ENCODE measurements at places on chromosomes 2 and 18.

DNA sequence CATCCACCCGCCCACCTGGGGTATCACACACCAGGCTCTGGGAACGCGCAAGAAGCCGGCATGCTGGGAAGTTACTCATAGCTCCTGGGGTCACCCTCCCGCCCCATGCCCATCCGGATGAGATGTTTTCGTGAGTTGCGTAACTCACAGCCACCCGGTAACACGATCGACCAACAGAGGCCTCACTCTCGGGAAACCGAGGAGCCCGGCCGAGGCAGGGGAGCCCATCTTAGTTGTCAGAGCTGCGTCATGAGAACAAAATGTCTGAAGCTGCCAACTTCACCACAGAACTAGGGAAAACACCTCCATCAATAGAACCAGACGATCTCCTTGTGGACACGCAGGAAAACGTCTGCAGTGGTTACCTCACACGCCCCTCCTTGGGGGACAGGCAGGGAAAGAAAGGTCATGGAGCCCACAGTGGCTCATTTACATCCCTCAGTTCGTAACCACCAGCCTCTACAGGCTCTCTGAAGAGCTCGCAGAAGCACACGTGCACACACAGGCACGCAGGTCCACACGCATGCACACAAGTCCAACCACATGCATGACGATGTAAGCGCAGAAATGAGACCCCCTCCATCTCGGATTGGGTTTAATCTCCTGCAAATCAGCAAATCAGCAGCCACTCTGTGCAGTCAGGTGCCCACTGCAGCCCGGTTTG, 26.2 kb downstream of the ADI1 start:
- DNase-seq = no peak

GRCh38 chr18:58101291-58101794, 57.3 kb downstream of the NEDD4L start:
- DNase-seq = no peak

GRCh38 chr2:240954436-240955305, 43.7 kb upstream of the SNED1 start:
- no peak for DNase-seq

DNA sequence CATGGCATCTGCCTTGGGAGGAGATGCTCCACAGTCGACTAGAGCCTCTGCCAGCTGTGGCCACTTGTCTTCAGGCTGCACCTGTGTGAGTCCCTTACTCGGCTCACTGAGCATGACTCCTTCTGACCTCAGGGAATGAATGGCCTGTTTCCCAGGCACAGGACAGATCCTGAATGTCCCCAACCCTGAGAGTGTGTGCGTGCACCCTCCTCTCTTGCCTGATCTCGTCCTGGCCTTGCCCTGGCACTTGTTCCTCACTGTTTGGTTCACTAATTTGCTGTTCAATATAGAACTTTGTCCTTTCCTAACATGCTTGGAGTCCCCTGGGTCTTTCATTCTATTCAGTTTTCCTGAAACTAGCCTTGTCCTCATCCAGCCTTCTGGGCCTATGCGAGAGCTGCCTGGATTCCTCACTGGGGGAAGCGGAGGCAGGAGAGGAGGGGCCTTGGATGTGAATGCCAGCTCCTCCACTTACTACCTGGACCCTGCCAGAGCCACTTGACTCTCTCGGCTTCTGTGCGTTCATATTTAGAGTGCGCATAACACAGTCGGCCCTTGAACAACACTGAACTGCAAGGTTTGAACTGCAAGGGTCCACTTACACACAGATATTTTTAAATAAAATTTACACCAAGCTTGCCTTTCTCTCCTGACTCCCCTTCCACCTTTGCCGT, 184.8 kb downstream of the ACKR3 start:
- no peak for DNase-seq

DNA sequence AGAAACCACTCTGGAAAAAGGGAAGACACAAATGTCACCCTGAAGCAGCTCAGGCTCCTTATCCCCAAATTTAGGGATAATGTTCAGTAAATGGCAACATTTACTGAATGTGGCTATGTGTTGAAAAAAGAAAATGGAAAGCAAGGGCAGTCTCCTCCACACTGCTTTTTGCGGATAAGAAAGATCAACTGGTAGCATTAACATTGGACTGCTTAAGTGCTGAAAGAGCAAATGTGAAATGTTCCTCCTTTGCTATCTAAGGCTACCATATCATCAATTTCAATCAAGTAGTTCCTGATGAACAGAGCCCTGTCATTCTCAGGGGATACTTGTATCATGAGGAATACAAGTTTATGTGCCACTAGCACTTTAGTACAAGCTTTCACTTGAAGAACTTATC, 12.5 kb downstream of the FBXO11 start:
- DNase-seq = no peak

GRCh38 chr2:151670846-151671597, 63.3 kb downstream of the NEB start:
- no peak for DNase-seq

- no peak for DNase-seq
Observed at GRCh38 chr2:190664240-190664639, 15.4 kb downstream of the NAB1 start.

DNA sequence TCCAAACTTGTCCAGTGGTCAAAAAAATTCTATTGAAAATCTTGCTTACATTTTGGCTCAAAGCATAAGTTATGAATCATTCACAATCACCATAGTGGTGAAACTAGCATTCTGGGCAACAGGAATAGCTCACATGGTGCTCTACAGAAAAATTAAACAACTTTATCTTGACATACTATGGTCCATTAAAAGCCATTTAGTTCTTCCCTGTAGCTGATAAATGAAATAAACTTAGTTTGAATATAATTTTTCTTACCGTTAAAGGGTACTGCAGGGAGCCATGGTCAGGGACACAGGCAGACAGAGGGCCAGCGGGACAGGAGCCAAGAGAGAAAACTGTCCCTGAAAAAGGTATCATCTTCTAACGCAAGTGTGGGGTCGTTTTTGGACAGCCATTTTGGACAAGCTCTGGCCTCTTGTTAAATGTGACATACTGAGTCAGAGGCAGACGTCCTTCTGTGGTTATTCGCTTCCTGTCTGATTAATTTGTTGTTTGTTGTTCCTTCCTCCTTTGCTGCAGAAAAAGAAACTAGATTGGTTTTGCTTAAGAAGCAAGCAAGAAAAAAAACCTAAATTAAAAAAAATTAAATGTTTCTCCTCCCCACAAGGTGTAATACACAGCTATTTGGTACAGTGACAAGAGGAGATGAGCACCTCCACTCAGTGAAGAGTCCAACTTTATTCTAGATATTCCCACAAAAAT, at the start of gene WIPF1:
WIPF1 (minus strand) TSS at position 460 of the 703 bp plus-strand sequence. CDS start 12,231 bp downstream, outside the sequence.
- no peak for DNase-seq

- no peak for DNase-seq
Observed at GRCh38 chr2:42073739-42074503, 26.1 kb downstream of the PKDCC start.

DNA sequence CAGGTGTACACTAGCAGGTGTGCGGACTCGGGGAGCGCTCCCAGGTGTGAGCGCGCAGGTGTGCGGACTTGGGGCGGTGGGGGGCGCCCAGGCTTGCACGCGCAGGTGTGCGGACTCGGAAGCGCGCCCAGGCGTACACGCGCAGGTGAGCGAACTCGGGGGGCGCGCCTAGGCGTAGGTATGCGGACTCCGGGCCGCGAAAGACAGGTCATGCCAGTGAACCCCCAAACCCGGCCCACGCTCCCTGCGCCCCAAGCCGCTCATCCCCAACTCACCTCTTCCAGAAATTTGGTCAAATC, 342 bp downstream of the CYB5A start:
- DNase-seq = no peak

DNA sequence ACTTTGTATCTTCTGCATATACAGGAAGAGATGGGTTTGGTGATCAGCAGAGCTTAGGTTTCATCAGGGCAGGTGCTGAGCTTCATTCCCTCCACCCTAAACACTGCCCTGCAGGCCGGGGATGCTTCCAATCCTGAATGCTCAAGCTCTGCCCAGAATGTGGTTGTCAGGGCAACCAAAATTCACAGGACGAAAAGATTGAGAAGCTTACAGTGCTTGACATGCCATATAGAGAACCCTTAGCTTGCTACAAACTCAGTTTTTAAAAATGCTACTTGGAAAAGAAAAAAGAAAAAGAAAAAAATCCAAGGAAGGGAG, 65.6 kb downstream of the SH3RF3 start:
- DNase-seq = no peak

- DNase-seq = no peak
Observed at GRCh38 chr18:67577386-67577785, 60.9 kb upstream of the DSEL start.

DNA sequence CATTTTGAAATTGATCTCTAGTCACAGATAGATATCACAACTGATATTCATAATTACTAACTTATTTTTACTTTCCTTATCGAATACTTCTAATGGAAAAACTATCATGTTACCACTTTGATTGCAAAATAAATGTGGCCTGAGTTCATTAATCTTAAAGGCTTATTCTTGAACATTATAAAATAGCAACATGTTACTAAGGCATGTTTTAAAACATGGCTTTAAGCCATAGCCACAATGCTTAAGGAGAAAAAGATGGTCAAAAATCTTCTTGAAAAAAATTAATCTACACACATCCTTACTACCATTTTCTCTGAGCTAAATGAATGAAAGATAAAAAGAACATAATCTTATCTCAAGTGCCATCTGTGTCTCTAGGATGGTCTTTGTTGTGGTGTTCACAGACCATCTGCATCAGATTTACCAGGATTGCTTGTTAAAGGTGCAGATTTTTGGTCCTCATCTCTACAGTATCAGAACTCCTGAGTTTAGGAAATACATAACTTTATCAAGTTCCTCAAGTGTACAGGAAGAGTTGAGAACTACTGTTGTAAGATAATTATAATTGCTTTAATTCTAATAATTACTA, 15.3 kb downstream of the MTX2 start:
- DNase-seq = no peak

GRCh38 chr2:37645362-37645761, 26.1 kb downstream of the CDC42EP3 start:
- no peak for DNase-seq

GRCh38 chr2:71995067-71995665, 152.5 kb downstream of the CYP26B1 start:
- DNase-seq = no peak

- no peak for DNase-seq
Observed at GRCh38 chr2:39867268-39867667, 88.2 kb upstream of the THUMPD2 start.

Measured in T-helper 1 cell (primary cell).